ENCODE measurements at places on chromosomes 1 and 21.

- no peak for DNase-seq
These were observed 1.1 kb upstream of the FNDC10 start for GRCh38 chr1:1600861-1601563.

GRCh38 chr21:31558189-31558961 lies 101.1 kb upstream of the SOD1 start:
- no peak for DNase-seq

DNA sequence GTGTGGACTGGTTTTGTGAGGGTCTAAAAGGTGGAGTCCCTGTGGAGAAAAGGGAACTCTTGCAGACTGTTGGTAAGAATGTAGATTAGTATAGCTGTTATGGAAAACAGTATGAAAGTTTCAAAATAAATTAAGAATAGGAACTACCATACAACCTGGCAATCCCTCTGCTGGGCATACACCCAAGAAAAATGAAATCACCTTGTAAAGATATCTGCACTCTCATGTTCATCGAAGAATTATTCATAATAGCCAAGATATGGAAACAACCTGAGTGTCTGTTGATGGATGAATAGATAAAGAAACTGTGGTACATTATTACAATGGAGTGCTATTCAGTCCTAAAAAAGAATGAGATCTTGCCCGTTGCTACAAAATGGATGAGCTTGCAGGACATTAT lies 109.6 kb downstream of the TBX19 start:
- DNase-seq = no peak

- DNase-seq = no peak
These were observed at the start of gene SIM2 for GRCh38 chr21:36698981-36699545. Gene SIM2, plus strand, starts transcription at chr21:36699115. Its CDS starts 632 bp downstream, at chr21:36699747.

GRCh38 chr1:206578978-206579374 lies 33.3 kb downstream of the EIF2D start:
- no peak for DNase-seq

GRCh38 chr1:211579440-211580302 lies 710 bp upstream of the SLC30A1 start:
- DNase-seq = peak; percentile 51

DNA sequence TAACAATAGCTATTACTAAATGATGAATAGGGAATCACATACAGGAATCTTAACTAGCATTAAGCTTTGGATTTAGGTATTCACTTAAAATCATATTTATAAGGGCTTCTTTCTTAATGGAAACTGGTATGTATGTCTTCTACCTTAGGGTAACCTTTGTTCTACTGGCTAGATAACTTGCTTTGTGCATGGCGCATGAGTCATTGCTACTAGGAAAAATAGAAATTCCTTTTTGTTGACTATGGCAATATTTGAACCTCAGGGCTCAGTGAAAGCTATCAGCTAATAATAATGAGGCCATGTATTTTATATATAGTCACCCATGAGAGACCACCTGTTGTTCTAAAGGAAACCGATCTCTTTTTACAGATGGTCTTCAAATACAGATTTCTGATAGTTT lies 72.5 kb downstream of the RPS6KC1 start:
- DNase-seq = no peak
